ENCODE measurements at places on chromosomes 3 and 15. TPM values are rescaled to one million over a fixed set of nuclear protein-coding genes. Genes with fewer than 3 reads are reported as not detected.
A peak's percentile ranks its signal among the peaks of the same experiment; 100 is the strongest.

Gene LRRC2
- 49.8 TPM for polyA plus RNA-seq

Gene GPR87
- 0.01 TPM for polyA plus RNA-seq

Gene ACKR4
- 0.78 TPM for polyA plus RNA-seq

Gene ZNF80
- not detected for polyA plus RNA-seq

Gene GNB4
- 8.3 TPM for polyA plus RNA-seq

Gene SLC6A1
- polyA plus RNA-seq = 2.7 TPM

Gene GASK1A
- polyA plus RNA-seq = 0.48 TPM

GRCh38 chr3:141093397-141093796 is 42.2 kb downstream of the SPSB4 start:
- no peak for DNase-seq

DNA sequence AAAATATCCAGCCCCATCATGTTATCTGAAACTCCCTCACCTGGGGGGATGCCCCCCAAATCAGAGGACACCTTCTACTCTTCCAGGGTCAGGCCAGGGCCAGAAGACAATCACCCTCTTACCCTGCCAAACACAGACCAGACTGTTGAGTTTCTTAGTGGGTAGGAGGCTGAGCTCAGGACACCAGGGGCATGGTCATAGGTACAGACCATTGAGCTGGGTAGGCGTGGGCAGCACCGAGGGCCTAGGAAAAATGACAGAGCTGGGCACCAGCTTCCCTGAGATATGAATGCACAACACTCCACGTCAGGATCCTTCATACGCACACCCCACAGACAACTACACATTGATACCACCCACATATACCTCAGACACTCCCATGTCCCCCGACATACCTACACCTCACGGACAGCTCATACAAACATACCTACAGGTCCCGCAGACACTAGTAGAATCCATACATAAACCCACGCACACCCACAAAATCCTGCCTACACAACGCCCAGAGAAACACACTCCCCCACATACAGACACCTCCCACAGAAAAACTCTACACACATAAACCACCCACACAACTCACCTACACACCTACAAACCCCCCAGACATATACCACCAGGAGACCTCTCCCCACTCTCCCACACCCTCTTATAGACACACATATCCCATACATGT is 11.8 kb downstream of the AP3B2 start:
- no peak for DNase-seq

DNA sequence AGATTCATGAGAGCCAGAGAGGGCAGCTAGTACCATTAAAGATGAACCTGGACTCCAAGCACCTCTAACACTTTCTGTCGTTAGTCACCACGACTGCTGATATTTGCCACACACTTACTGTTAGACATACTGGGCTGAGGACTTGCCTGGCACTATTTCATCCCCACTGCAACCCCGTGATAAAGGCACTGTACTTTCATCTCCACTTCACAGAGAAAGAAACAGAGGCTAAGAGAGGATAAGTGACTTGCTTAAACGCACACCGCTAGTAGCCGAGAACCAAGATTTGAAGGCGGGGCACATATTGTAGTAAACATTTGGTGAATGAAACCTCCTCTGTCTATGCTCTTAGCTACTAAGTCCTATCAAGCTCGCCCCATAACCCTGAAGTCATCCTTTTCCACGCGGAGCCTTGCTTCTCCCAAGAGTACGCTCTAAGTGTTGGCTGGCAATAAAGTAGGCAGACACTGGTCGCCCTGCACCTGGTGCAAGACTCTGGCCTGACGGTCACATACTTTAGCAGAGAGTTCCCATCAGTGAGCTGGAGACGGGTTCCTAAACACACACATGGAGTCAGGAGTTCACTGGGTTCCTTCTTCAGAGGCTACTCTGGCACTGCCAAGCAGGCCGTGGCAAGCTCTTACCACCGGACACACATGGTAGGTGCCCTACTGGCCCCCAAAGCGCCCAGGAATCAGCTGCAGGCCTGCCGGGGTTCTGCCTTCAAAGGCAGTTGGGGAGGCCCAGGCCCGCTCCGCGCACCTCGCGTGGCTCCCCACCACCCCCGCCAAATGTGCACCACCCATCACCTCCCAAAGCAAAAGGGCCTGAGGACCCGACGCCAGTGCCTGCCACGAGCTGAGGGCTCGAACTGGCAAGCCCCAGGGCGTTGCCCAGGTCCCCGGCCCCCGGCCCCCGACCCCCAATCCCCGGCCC is 951 bp downstream of the POMGNT2 start:
- no peak for DNase-seq

GRCh38 chr3:193730976-193731375 is 138.0 kb downstream of the OPA1 start:
- no peak for DNase-seq

DNA sequence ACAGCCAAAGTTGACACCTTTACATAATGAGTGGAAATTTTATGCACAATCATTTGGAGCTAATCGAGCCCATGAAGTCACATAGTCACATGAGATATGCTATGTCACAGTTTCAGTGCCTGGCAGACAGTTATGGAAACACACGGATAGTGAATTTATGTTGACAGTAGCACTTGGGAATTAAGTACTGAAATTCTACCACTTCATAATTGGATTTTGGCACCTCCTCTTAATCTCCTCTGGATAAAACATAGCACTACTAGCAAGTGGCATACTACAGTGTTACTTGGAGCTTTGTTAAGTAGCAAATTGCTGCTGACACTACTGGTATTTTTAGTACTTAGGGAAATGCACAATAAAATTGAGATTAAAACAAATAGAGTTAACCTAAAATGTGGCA is 1679.4 kb downstream of the OTOL1 start:
- no peak for DNase-seq

DNA sequence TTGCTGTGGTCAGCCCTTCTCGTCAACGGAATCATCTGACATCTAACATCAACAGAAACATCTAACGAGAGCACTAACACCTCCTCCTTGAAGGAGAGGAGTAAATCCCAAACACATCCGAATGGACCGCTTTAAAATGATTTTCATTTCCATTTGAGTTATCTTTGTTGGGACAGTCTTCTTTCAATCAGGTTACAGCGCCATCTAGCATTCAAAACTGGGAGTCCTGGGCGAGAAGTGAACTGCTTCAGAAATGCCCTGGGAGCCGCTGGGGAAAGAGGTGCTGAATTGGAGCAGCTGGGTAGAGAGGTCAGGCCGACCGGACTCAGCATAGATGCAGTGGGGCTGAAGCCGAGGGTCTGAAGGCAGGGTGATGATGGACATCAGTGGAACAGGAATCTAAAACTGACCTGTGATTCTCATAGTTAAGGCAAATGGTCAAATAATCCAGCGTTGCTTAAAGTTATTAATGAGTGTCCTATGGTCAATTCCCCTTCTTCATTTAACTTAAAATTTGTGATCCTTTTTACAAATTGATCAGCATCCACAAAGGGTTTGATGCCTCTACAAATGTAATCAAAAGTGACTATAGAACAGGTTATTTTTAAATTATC is 170.0 kb upstream of the NDN start:
- no peak for DNase-seq

DNA sequence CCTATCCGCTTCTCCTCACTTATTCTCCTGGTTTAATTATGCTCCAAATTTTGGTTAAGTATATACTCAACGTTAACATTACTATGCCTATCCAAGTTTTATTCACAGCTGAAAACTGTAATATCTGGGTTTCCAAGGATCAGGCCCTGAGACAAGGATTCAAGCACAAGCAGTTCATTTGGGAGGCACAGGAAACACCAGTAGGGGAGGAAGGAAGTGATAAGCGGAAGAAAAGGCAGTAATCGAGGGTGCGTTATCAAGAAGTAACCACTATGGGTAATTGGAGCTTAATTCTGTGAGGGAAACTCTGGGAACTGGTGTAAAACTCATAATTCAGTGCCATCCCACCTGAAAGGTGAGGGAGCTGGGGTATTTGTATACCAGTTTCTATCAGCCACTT is 120.3 kb downstream of the KCNAB1 start:
- DNase-seq = no peak

DNA sequence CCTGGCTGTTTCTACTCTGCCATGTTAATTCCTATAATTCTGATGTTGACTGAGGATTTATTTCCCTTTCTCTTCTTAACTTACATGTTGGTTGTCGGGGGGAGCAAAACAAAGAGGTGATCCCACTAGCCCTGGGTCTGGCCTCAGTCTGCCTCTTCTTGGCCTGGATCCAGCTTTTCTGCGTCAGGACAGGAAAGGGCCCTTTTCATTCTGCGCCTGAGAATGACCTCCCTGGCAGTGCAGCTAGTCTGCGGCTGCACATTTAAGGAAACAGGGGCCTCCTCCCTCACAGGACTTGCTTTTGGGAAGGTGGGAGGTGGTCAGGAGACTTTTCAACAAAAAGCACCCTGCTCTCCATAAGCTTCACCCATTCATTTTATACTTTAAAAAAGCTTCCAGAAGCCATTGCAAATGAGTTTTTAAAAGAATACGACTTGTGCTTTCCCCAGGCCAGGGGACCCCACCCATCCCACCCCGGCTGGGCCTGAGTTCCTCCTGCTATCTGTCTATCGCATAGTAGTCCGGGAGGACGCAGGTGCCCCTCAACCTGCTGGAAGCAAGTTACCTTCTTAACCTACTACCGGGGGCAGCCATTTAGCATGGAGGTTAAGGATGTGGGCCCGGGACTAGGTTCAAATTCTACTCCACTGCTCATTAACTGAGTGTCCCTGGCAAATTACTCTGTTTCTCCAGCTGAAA is 21.3 kb upstream of the EHD4 start:
- peak; percentile 36 for DNase-seq

- no peak for DNase-seq
Measured at GRCh38 chr3:54223063-54223462, 100.7 kb downstream of the CACNA2D3 start.

GRCh38 chr15:61086012-61086411 is 143.1 kb downstream of the RORA start:
- DNase-seq = no peak

DNA sequence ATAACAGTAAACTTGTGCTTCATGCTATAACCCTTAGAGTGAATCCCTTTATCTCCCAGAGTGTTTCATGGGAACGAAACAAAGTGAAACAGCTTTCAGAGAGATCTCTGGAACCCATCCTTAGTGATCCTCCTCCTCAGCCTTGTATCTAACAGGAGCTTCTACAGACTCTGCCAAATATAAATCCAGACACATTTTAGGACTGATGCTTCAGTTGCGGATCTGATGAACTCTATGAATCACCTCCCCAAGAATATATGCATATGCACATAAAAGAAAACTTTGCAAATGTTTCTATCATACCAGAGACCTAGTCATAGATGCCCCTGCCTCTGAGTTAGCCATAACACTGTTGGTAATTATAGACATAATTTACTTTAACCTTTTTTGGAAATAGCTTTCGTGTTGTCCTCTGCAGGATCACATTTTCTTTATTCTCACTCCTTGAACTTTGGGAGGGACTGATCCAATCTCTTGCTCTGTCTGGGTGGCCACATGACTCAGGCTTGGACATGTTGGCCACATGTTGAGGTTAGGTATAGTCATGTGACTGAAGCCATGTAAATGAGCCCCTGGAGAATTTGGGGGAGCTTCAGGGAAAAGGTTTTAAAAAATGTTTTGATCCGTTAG is 306.4 kb upstream of the CNTN3 start:
- DNase-seq = no peak

- DNase-seq = no peak
Measured at GRCh38 chr3:22115581-22115980, 364.6 kb upstream of the ZNF385D start.
